ENCODE measurements at places on chromosomes 1 and 21. TPM values are rescaled to one million over a fixed set of nuclear protein-coding genes. Genes with fewer than 3 reads are reported as not detected.

Gene SELENON
- total RNA-seq = 14.3 TPM

Gene HTR6
- total RNA-seq = not detected

Gene KCNK2
- 15.9 TPM for total RNA-seq

Gene TCHH
- total RNA-seq = not detected

Gene OBSCN
- 31.2 TPM for total RNA-seq

Gene SERTAD4
- 0.33 TPM for total RNA-seq

Gene NTNG1
- 19.0 TPM for total RNA-seq

Gene LRRIQ3
- total RNA-seq = 0.12 TPM

Gene LYPD8
- not detected for total RNA-seq

Gene KIF17
- total RNA-seq = 4.6 TPM

Gene CCDC27
- total RNA-seq = not detected

Gene SLC19A2
- 8.3 TPM for total RNA-seq

Measured in uterine smooth muscle cell (primary cell).